ENCODE measurements at places on chromosomes 6 and 20.

DNA sequence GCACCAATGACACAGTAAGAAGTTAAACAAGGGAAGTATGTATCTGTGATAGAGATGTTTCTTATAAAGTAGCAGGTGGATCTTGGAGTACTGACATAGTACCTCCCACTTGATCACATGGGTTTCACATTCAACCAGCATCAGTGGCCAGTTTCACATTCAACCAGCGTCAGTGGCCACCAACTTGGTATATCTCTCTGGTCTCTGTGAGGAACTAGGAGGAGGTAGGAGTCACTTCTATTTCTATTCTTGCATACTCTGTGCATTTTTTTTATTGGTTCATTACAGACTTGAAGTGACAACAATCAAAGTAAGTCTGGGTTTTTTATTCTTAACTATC lies 200.3 kb upstream of the SIM1 start:
- DNase-seq = no peak

DNA sequence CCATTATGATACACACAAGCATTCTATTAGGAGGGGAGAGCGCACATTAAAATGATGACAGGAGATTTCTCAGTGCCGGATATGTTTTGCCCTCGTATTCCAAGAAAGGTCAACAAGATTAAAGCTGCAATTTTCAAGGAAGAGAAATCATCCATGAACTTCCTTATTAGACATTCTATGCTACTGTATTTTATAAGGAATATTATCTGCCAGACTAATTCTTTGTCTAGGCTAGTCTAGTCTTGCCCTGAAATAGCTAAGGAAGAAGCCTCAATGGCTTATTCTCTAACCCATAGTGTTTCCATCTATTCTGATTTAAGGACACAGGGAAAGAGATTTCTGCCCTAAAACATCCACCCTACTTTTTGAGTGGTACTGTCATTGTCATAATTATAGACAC lies 315.4 kb downstream of the ADGRG6 start:
- DNase-seq = no peak

GRCh38 chr20:2234598-2235191 lies 61.1 kb upstream of the TGM3 start:
- DNase-seq = no peak

DNA sequence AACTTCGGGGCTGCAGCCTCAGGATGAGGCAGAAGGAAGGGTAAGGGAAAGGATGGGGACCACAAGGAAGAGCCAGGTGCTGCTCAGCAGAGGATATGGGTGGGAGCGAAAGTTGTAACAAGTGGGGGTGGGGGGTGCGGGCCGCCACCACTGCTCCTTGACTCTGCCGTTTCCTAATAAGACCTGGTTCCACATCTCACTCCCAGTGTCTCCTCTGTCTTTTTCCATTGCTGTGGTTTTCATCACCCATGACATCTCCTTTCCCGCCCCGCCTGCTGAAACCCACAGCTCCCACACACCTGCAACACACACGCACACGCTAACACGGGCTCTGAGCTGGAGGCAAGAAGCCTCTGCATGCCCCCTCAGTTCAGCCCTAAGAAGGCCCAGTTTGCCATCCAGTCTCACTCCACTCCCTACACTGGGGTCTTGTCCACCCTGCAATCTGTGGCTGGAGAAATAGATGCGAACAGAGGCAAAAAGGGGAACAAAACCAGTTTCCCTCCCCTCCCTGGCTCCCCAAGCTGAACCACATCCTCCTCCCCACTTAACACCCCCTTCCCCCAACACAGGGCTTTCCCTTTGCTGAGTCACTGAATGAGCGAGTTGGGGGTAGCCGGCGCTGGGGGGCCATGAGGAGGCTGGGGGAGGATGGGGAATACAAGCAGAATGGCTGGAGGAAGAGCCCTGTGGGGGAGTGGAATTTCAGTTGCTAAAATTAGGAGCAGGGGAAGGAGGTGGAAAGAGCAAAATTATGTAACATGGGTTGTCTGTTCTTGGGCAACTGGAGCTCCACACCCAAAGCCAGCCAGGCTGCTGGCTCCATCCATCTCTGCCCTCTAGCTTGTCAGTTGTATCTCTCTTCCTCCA lies 11.5 kb downstream of the NFKBIL1 start:
- peak; percentile 33 for DNase-seq

- no peak for DNase-seq
Observed at GRCh38 chr20:6053776-6054688, at the start of gene LRRN4. Gene LRRN4 (minus strand): TSS chr20:6054060. CDS start chr20:6052799, 1,261 bp downstream.

- DNase-seq = peak; percentile 18
Observed at GRCh38 chr6:122381494-122382265, 17.8 kb upstream of the HSF2 start.

GRCh38 chr20:59143326-59143725 lies 20.3 kb upstream of the ZNF831 start:
- DNase-seq = no peak

DNA sequence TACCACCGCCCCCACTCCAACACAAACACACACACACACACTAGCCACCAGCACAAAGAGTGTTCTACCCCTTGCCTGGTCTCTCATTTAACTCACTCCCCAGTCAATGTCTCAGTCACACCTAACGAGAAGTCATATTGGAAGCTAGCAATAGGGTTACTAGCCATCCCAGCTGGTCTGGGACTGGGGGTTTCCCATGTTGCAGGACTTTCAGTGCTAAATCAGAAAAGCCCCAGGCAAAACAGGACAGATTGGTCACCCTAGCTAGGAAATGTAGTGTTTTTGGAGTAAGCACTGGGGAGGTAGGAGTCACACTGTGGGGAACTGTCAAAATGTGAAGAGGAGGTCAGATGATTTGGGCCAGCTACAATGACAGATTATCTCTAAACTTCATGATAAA lies 158.1 kb downstream of the UNC5CL start:
- no peak for DNase-seq

- no peak for DNase-seq
Observed at GRCh38 chr6:155186052-155186658, 77.7 kb upstream of the CLDN20 start.

DNA sequence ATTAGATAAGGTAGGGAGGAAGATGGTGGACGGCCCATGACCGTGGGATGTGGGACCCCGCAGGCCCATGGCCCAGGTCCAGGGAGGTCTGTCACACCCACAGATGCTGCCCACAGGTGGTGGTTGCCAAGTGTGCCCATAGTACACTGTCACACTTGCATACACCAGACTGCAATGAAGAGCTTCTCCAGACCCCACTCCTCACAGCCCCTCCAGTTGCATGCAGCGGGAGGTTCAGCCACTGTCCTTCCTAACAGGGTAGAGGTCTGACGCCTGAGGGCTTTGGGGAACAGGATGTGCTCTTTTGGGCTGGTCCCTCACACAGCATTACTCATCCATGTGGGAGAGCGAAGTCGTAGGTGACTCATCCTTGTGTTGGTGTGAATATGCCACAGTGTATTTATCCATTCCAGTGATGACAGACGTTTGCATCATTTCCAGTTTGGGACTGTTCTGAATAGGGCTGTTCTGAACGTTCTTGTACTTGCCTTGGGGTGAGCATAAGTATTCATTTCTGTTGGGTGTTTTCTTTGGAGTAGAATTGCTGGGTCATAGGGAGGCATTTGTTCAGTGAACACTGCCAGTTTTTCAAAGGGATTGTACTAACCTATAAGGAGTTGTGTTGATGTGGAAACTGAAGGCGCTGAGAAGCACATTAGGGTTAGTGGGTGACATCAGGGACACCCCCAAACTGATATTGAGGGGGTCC lies 10.1 kb upstream of the PYGB start:
- DNase-seq = peak; percentile 72

Measured in psoas muscle (tissue), 8 donors.